ENCODE measurements at places on chromosomes 6 and 20. TPM values are rescaled to one million over a fixed set of nuclear protein-coding genes. Genes with fewer than 3 reads are reported as not detected.

The MATN4 gene
- not detected for total RNA-seq

The UNC5CL gene
- 2.9 TPM for total RNA-seq

The ENTPD6 gene
- total RNA-seq: 85.1 TPM

The TRIM40 gene
- total RNA-seq: not detected

The BPIFA1 gene
- total RNA-seq: not detected

The TRIM38 gene
- total RNA-seq: 17.5 TPM

The TFEB gene
- total RNA-seq: 24.1 TPM

The ESR1 gene
- 2.6 TPM for total RNA-seq

The NEU1 gene
- total RNA-seq: 19.7 TPM

The CLPSL1 gene
- total RNA-seq: not detected

The TUBB2B gene
- not detected for total RNA-seq

The MLIP gene
- not detected for total RNA-seq

The LST1 gene
- total RNA-seq: 10.3 TPM

The LGSN gene
- total RNA-seq: not detected

DNA sequence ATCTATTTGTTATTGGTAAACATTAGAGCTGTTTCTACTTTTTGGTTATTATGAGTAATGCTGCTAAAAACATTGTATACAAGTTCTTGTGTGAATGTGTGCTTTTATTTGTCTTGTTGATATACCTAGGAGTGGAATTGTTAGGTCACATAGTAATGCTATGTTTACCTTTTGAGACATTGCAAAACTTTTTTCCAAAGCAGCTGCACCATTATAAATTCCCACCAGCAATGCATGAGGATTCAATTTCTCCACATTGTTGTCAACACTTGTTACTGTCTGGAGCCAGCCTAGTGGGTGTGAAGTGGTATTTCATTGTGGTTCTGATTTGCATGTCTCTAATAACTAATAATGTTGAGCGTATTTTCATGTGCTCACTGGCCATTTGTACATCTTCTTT is 145.9 kb downstream of the CCDC170 start:
- no peak for DNase-seq

- DNase-seq: no peak
Measured at GRCh38 chr6:90483116-90483839, 103.6 kb downstream of the MAP3K7 start.

DNA sequence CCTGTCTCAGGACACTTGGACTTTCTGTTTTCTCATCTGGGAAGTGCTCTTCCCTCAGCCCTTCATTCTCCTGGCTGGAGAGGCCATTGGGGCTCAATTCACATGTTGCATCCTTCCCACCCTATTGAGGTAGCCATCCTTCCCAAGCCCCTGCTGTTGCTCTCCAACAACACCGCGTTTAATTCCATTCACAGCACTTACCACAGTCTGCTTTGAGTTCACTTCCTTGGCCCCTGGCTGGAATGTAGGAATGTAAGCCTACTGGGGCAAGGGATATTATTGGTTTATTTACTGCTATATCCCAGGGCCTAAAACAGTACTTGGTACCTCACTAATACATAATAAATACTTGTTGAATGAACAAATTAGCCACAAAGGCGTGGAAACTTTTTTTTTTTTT is 6.7 kb upstream of the GFOD1 start:
- DNase-seq: no peak

DNA sequence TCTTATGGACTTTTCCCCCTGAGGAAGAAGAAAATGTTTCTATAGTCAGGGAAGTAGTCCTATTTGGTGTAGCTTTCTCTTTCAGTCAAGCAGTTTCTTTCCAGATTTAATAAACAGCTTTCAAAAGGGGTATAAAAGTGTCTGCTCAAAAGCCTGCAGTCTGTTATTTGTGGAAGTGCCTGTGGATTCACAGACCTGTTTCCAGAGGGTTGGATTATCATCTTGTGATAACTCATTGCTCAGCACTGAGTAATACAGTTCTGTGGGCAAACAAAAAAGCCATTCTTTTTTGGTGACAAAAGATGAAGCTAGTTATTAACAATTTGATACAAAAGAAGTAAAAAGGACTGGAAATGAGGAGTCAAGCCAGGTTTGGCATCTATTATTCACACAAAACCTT is 358.2 kb upstream of the ID4 start:
- no peak for DNase-seq

DNA sequence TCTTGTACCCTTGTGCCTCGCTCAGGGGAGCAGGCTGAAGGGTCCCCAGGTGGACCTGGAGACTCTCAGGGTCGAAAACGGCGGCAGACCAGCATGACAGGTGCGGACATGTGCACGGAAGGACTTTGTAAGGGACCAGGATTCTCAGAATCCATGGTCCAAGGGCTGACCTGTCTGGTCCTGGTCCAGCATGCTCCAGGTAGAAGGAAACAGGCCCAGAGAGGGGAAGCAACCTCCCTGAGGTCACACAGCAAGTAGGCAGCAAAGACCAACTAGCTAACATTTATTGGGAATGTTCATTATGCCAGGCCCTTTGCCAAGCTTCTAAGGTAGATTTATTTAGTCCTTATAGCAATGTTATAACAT is 5.9 kb downstream of the CDKN1A start:
- DNase-seq: no peak

DNA sequence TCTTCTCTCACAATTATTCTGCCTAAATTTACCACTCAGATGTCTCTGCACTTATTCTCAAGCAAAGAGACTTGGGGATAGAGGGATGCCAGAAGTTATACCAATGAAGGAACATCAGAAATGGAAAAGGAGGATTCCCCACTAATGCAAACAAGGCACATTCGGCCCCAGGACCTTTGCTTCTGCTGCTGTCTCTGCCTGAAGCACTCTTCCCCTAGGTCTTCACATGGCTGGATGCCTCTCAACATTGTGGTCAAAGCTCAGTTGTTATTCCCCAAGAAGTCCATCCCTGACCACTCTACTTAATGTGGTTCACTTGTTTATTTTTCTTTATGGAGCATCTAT is 508.7 kb downstream of the DOK5 start:
- DNase-seq: no peak

DNA sequence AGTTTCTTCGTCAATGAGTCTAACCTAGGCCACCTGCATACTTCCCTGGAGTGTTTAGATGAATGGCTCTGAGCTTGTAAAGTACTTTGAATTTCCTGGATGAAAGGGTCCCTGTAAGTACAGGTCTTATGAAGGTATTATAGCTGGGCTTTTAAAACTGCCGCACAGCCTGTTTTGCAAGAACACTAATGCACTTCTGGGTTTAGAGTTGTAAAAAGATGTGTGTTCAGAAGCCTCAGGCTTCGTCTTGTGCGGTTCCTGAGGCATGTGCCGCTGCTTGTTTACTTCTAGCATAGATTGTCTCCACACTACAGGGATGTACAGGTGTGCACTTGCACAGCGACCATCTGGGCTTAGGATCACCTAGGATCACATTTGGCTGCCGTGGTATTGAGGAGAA is 324.5 kb downstream of the SOX4 start:
- no peak for DNase-seq

DNA sequence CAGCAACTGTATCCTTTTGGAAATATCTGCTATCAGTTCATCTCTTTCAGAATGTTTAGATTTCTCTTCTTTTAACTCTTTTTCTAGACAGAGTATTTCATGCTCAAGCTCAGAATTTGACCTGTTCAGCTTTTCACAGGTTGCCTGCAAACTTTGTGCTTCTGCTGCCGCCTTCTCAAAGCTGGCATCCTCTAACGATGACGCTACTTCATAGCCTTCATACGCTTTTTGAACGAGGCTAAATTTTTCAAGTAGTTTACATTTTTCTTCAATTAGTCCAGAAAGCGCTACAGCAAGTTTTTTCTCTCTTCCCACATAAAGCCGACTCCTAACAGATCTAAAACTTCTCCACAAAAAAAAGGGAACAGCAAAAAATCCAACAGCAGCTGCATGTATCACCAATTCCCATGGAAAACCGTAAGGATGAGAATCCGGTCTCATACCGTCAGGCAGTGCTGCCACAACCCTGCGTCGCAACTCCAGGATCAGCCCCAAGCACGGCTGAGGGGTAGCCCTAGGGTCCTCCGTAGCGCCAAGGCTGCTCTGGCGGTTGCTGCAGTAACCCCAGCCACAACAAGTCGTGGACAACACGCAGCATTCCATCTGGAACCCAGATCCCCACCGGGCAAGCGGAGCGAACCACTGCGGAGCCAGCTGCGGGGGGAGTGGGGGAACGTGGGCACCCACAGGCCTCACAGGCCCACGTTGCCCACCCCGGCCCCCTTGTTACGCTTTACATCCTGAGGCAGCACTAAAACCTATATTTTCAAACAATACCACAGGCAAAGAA is 30.6 kb downstream of the DACT2 start:
- no peak for DNase-seq

- DNase-seq: no peak
Measured at GRCh38 chr20:1401451-1401907, 8.6 kb upstream of the FKBP1A start.

GRCh38 chr6:13848522-13849150 is 34.3 kb upstream of the MCUR1 start:
- DNase-seq: no peak

- no peak for DNase-seq
Measured at GRCh38 chr20:34922654-34923381, 32.8 kb downstream of the GSS start.

DNA sequence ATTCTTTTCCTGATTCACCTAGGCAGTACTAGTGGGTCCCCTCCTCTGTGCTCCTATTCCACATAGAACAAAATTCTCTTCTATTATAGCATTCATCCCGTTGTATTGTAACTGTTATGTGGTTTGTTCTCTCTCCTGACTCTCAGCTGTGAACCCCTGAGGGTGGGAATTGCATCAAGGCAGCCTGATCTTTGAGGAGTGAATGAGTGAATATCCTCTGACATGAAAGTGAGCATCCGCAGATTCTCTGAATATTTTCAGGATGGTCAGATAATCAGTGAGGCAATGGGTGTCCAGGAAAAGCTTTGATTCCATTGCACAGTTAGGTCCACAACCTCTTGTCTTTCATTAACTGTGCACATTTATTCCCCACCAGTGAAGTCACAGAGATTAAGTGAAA is 67.6 kb upstream of the SLC22A23 start:
- DNase-seq: no peak

- DNase-seq: no peak
Measured at GRCh38 chr6:51027283-51028065, 208.8 kb downstream of the TFAP2B start.

DNA sequence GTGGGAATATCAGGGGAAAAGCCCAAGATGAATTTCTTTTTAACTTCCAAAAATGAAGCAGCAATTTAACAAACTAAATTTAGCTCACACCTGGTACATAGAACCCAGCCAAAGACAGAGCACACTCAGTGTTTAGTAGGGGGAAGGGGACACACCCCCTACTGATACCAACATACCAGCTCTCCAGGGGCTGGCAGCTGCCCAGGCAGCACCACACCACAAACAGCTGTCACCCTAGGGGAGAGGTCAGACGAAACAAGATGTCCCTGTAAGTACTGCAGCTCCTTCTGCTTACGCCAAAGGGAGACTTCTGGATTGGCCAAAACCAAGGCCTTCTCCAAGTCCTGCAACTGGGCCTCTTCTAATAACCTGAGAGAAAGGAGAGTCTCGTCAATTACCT is 26.0 kb downstream of the MDN1 start:
- no peak for DNase-seq

DNA sequence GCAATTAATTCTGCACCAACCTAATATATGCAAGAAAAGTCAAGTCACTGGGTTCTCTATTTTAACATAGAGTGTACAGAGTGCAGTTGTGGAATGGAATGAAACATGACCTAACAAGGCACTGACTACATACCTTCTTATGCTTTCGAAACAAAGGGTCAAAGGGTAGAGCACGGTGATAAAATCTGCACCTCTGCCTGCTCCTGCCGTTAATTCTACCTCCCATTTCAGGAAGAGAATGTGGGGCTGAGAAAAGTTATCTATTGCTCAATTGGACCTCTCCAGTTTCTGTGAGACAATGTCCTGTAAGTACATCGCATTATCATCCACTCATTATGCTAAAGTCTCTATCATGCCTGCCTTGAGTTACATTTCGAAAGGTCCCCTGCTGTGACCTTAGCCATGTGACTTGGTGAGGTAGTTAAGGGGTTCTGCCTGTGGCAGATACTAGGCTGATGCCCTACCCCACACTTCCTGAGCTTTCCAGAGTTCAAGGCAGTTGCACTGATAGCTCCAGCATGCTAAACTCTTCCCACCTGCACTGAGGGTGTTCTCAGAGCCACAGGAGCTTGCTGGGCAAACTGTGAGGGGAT is 14.0 kb upstream of the MOCS1 start:
- DNase-seq: no peak

- DNase-seq: no peak
Measured at GRCh38 chr6:119966484-119966883, 616.9 kb upstream of the MAN1A1 start.

GRCh38 chr6:109762769-109763441 is 71.8 kb downstream of the FIG4 start:
- DNase-seq: no peak

GRCh38 chr6:54289426-54289825 is 18.8 kb upstream of the TINAG start:
- no peak for DNase-seq

DNA sequence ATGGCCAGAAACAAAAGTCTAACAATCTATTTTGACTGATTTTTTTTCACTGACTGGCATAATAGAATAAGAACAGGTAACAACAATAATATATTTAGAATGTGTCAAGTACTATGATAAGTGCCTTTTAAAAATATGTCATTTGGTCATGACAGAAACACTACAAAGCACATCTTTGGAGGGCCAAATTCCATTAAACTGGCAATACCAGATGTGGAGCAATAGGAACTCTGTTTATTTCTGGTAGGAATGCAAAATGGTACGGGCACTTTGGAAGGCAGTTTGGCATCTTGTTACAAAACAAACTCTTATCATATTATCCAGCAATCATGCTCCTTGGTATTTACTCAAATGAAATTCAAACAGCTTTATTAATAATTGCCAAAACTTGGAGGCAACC is 39.3 kb downstream of the TENT5A start:
- no peak for DNase-seq

DNA sequence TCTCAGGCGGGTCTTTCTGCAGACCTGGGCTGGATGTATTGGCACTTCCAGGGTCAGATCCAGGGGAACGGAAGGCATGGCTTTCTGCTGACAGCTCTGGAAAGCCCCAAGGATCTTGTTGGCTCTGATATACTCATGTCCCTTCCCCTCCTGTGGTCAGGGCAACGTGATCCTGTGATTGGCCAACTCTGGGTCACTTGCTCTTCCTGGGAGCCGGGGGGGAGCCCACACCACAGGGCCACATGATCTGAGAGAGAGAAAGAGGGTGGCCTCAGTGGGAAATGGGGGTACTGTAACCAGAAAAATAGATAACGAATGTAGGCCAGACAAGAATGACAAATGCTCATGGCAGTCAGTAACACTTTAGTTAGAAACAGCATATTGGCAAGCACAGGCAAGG is 223.0 kb downstream of the NFATC2 start:
- DNase-seq: no peak

DNA sequence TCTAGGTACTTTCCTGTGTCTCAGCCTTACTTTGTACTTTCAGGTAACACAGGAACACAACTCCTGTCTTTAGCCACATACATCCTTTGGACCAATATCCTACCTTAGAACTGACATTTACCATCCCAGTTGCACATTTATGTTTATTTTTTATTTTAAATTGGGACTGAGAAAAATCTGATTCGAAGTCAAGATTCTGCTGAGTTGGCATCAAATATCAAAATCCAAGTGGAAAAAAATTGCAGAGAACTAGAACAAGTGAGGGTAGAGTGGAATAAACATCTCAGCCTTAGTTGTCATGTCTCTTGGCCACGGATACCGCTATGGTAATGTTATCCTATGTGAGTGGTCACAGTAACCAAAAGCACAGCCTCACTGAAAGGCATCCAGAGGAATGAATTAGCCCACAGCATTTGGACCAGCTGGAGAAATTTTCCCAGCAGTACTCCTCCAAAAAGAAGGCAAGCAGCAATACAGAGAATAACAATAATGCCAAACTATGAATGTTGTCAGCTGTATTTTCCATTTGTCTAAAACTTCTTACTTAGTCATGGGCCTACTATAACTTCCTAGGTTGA is 17.6 kb upstream of the EYA4 start:
- no peak for DNase-seq

Measured in CD4-positive, alpha-beta T cell (primary cell).